ENCODE measurements at places on chromosomes 12 and 14.

DNA sequence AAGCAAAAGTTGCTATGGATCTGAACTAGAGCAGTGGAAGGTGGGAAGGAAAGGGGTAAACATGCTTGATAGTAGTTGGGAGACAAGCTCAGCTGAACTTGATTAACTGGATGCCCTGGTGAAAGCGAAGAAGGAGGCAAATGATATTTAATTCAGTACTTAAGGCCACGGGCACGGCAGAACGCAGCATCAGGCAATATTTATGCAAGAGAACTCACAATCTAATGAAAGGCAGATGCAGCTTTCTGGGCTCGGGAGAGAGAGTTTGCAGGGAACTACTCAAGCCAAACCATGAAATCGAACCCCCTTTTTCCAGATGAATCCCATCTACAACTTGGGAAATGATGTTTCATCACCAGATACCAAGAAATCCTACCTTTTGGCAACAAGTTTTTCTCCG lies 3.5 kb upstream of the CNIH1 start:
- no peak for DNase-seq

GRCh38 chr12:83265808-83266207 lies 579.1 kb downstream of the TMTC2 start:
- DNase-seq = no peak

- DNase-seq = no peak
These were observed 60.4 kb downstream of the PPP1R36 start for GRCh38 chr14:64610049-64610746.

DNA sequence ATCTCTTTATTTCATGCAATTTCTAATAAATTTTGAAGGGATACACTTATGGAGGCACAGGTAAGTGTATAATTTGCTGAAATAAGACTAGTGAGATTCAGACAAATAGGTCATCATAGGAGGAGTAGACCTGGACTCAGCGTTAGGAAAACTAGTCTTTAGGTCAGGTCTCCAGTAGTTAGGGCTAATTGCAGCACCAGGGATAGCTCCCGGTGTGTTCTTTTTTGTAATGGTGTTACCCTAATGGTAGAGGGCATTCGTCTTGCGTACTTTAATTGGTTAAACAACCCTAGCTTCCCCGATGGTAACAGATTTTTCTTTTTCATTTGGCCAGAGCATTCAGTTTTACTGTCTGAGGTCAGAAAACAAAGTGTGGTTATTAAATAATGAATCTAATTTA lies 64.9 kb downstream of the ARID2 start:
- no peak for DNase-seq

- no peak for DNase-seq
These were observed 996 bp downstream of the SLC41A2 start for GRCh38 chr12:104956870-104957718.

DNA sequence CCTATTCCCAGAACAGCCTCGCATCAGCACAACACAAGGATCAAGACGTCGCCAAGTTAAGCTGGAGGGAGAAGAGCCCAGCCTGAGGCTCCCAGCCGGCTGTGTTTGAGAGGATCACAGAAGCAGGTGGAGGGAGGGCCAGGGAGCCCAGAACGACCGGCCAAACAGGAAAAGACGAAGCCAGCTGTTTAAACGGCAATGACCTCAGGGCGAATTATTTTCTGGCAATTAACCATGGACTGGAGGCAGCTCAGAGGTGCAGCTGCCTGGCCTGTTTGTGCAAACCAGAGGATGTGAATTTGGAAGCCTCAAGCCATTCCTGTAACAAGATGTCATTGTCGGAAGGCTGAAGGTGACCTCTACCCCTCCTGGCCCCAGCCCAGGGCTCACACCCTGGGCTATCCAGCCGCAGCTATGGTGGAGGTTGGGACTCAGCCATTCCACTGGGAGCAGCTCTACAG lies 175.8 kb upstream of the PRMT8 start:
- DNase-seq = no peak
